ENCODE measurements at places on chromosomes 7 and 10.

DNA sequence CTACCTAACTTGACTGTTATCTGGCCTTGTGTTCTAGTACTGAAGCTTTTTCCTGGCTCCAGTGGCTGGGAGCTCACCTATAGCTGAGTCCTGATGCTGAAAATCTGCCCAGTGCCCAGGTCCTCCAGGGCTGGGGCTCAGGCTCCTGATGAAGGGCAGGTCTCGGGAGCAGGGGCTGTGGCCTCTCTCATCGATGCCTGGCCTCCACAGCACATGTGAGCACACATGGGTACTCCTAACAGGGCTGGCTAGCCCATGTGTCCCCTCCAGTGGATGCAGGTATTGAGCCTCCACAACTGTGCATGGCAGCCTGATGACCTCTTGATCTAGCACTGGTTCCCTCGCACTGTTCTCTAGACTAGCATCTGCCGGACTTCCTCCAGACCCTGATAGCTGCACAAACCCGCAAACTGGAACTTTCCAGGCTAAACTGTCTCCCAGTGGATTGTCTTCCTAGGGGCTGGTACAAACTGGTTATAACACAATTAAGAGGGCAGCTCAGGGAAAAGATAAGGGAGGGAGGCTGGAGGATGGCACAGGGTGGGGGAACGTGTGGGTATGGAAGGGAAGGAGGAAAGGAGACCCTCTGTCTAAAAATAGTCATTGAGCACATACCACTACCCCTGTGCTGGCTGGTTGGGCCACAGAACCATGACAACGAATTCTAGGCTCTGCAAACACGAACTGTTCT lies 35.1 kb downstream of the PLAC9 start:
- no peak for DNase-seq

- peak; percentile 39 for DNase-seq
Measured at GRCh38 chr7:35035511-35035961, 1.7 kb downstream of the DPY19L1 start.

DNA sequence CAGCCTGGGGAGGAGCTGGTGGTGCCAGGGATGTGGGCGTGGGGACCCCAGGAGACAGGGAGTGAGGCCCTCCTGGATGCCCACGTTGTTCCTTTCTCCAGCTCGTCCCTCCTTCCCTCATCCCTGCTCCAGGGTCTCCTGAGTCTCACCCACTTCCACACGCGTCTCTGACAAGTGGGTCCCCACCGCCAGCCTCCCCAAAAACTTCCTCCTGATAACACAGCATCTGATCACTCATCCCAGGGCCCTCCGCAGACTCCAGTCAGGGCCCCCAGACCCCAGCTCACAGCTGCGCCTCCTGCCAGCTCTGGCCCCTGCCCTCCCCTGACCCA lies 60.6 kb upstream of the INPP5A start:
- DNase-seq = no peak

- DNase-seq = no peak
Measured at GRCh38 chr10:124325633-124325914, 93.1 kb downstream of the OAT start.

DNA sequence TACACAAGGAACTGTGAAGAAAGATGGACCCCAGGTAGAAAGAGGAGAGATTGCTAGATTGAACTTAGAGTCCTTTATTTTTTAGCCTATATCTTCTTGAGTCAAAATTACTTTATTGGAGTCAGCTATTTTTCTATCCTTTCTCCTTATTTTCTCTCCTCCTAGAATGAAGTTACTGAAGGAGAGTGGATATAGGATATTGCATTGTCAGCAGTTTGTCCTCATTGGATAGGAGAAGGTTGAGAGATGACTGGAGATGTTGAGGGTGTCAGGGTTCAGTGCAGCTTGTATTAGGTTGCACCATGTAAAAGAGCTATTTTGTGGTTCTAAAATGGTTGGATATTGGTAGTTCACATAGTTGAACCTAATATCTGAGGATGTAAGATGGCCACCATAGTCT lies 5.5 kb downstream of the LRMDA start:
- DNase-seq = no peak

GRCh38 chr7:126370038-126370668 lies 882.6 kb downstream of the GRM8 start:
- DNase-seq = no peak

DNA sequence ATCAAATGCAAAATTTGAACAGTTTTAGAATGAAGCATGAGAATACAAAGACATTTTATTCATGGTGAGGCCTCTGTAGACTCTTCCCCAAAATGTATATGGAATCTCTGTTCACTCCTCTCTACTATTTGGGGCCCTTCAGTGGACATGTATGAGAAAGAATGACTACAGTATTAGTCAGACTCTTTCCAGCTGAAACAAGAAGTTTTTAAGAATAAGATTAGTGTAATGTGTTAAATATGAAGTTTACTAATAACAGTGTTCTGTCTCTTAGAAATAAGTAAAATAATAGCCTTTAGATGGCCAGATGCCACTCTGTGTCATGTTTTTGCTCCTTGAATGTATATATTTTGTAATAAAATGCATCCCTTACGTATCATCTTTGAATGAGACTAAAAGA lies 585.6 kb downstream of the SUGCT start:
- no peak for DNase-seq

DNA sequence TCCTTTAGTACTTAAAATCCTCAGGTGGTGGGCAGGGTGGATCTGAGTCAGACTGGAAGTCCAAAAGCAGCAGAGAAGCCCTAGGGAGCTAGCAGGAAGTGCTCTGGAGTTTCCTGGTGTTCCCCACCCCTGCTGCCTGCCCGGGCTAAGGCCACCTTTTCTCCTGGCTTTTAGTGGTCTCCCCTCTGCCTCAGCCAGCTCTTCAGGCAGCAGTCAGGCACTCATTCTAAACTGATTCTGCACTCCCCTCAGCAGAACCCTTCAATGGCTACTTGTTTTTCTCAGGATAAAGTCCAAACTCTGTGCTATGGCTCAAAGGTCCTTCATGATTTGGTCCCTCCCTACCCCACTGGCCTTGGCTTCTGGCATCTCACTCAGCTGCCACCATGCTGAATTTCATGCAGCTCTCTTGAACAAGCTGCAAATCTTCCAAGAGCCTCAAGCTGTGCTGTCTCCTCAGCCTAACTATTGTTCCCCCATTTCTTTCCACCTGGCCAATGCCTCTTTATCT lies 28.9 kb upstream of the DNMBP start:
- DNase-seq = no peak

GRCh38 chr7:147639751-147640150 lies 950.8 kb upstream of the C7orf33 start:
- no peak for DNase-seq

DNA sequence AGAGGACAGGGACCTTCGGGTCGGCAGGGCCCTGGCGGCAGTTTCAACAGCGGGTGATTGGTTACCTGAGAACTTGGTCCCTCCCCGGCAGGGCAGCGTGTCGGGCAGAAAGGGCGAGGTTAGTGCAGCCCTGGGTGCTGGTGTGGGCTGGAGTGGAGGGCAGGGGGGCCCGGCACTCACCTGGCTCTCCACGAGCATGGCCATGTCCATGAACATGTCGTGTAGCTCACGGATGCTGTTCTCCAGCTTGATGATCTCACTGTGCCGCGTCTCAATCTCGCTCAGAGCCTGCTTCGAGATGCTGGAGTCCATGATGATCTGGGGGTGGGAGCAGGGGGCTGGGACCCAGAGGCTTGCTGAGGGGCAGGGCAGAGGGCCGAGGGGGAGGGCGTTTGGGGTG lies 16.8 kb downstream of the STX1A start:
- no peak for DNase-seq

DNA sequence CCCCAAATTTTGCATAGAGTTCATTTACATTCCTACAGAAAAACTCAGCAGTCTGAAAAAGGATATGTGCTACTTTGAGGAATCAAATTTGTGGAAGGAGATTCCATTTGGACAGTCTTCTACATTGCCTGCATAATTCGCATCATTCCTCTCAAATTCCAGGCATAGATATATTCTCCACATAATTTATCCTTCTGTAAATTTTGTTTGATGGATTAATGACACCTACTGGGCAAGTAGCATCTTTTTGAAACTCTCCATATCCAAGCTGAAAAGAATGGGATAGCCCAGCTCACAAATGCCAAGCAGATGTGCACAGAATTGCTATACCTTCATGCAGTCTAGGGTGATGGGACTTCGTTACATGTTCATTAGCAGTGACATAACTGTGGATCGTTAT lies 515.3 kb downstream of the AUTS2 start:
- no peak for DNase-seq

GRCh38 chr10:36393801-36394200 lies 731.6 kb upstream of the ANKRD30A start:
- no peak for DNase-seq

- DNase-seq = no peak
Measured at GRCh38 chr7:131826960-131827359, 270.5 kb upstream of the PODXL start.

GRCh38 chr10:70476249-70477035 lies 2.1 kb upstream of the PALD1 start:
- no peak for DNase-seq

- DNase-seq = no peak
Measured at GRCh38 chr10:30997536-30998235, 34.0 kb downstream of the ZNF438 start.

GRCh38 chr7:138095972-138096935 lies 20.0 kb downstream of the AKR1D1 start:
- no peak for DNase-seq

DNA sequence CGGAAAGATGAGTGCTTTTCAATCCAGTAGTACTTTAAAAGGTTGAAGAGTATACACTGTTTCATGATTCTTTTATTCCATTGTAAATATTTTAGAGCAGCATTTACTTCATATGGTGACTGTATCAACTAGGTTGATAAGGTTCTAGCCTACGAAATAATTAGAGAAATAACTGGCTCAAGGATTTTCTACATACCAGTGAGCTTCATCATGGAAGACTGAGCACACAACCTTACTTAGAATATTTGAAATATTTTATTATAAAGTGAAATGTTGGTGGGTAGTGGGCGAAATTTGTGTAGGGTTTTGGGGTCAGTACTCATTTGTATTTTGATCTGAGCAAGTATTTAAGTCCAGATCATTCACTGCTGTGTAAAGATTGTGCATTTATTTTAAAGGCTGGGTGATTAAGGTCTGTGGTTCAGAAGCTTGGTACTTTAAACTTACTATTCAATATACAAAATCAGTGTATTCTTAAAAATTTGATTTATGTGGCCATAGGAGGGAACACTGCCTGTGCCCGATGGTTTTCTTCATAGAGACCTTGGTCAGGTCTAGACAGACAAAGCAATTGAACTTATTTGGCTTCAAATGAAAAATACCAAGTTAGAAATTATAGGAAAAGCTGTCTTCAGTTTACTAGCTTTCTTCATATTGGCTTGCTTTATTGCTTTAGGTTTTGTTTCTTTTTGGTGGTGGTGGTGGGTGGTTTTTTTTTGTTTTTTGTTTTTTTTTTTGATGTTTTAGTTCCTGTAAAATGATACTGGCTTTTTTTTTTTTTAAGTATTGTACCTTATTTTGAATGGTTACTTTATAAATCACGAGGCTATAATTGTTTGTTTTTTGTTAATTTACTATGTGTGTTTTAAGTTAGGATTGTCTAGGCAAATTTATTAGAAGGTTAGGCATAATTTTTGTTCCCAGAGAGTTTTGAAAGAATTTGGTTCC lies 3.0 kb downstream of the KMT2E start:
- no peak for DNase-seq

DNA sequence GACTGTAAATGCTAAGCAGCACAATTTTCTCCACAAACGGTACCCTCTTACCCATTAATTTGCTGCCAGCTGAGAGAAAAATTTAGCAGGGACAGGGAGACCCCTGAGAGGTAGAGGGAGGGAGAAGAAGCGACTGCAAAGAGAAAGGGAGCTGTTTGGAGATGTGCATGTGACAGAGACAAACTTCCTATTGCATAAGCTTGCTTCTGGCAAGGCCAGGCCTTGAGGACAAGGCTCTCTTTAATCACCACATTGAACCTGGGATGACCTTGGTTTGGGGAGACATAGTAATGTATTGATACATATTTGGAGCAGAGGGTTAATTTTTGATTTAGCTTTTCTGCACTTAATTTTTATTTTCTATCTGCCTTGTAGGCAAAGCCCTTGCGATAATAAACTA lies 31.1 kb upstream of the HIBADH start:
- no peak for DNase-seq

DNA sequence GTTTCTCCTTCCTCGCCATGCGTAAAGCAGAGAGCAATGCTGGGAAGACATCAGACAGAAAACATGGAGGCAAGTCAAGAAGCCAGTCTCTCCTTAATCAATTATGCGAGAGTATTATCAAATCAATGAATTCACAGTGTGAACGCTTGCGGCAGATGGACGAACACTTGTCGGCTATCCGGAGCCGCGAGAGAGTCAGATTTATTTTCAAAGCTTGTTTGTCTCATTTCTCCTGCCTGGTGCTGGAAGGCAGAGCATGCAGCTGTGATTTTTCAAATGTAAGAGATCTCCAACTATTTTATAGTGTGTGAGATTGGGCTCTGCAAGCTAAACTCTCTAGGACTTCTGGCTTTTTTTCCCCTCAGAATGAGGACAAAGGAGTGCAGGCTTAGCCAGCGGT lies 252.3 kb downstream of the SNX10 start:
- no peak for DNase-seq

DNA sequence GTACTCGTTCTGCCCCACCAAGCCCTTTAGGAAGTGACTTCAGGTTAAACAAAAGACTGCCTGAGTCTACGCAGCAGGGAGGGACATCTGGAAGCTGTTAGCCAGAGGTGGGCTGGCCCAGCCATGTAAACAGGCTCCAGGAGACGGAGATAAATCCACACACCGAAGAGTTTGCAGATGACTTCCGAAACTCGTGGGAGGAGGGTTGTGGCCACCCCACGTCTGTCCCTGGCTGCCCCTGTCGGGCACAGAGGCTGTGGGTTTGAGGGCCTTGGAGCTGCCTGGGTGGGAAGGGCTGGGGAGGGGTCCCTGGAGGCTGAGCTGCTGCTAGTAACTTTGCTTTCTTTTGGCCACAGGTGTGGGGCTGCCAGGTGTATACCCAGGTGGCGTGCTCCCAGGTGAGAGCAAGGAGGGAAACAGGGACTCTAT lies 15.6 kb downstream of the ELN start:
- DNase-seq = no peak

DNA sequence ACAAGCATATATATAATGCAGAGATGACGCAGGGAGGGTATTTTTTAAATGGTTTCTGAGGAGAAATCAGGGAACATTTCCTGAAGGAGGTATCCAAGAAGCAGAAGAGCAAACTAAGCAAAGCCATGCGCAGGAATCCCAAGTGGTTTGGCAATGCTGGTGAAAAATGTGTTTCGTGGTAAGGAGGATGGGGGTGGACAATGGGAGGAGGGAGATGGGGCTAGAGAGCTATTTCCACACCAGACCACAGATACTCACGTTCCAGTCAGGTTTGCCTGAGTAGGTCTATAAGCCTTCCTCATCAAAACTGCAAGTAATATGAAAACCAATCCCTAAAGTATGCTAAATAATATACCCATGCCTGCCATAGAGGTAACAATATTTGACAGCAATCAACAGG lies 223.7 kb upstream of the MKLN1 start:
- peak; percentile 95 for DNase-seq

GRCh38 chr10:110833234-110833940 lies 38.3 kb upstream of the PDCD4 start:
- no peak for DNase-seq

GRCh38 chr10:26824015-26824690 lies 36.6 kb downstream of the ABI1 start:
- no peak for DNase-seq

Data from astrocyte of the cerebellum (primary cell).